Ascending aorta (tissue), 2 donors: ENCODE measurements at places on chromosomes 16 and 17.
A peak's percentile ranks its signal among the peaks of the same experiment; 100 is the strongest.

DNA sequence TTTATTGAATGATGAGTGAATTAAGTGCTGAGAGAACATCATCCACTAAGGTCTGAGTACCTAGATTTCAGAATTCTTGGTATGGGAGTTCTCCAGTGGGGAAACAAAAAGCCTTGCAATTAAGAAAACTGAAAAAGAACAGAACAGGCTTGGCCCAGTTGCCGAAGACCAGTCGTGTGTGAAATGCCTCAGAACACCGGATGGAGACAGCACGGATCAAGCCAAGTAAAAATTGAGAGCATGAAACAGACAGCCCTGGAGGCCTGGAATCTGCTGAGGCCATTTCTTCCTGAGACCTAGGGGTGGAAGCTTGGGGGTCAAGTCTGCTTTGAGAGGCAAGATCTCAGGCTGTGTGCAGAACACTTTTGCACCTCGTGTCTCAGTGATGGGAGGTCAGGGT, 43.3 kb downstream of the GRIN2A start:
- no peaks in the 10 kb centered on the region for H3K36me3 ChIP-seq
- H3K27me3 ChIP-seq: no peaks in the 10 kb centered on the region
- H3K4me1 ChIP-seq: no peaks in the 10 kb centered on the region
- H3K4me3 ChIP-seq: no peak overlapping the region
- no peak for DNase-seq

DNA sequence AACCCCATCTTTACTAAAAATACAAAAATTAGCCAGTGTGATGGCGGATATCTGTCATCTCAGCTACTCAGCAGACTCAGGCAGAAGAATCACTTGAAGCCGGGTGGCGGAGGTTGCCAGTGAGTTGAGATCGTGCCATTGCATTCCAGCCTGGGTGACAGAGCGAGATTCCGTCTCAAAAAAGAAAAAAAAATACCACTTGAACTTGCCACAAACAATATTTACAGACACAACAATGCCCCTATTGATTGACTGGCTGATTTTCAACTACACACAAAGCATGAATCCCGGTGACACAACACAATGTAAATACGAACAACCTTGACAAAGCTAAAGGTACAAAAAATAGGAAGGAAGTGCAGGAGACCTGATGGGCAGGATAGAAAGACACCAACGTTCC, 49.3 kb downstream of the NXN start:
- H3K36me3 ChIP-seq: no peaks in the 10 kb centered on the region
- H3K27me3 ChIP-seq: no peaks in the 10 kb centered on the region
- peaks cover 3% of the 10 kb centered on the region for H3K4me1 ChIP-seq
- H3K4me3 ChIP-seq: no peak overlapping the region
- no peak for DNase-seq

GRCh38 chr16:85401917-85402766, 211.0 kb upstream of the GSE1 start:
- no peaks in the 10 kb centered on the region for H3K4me1 ChIP-seq
- H3K27ac ChIP-seq: no peak overlapping the region
- no peak for DNase-seq
- H3K36me3 ChIP-seq: no peaks in the 10 kb centered on the region
- H3K27me3 ChIP-seq: no peaks in the 10 kb centered on the region
- no peak overlapping the region for H3K4me3 ChIP-seq

- DNase-seq: no peak
- no peak overlapping the region for H3K4me3 ChIP-seq
- H3K27me3 ChIP-seq: no peaks in the 10 kb centered on the region
- H3K4me1 ChIP-seq: no peaks in the 10 kb centered on the region
Observed at GRCh38 chr16:76228546-76229146, 48.6 kb upstream of the CNTNAP4 start.

DNA sequence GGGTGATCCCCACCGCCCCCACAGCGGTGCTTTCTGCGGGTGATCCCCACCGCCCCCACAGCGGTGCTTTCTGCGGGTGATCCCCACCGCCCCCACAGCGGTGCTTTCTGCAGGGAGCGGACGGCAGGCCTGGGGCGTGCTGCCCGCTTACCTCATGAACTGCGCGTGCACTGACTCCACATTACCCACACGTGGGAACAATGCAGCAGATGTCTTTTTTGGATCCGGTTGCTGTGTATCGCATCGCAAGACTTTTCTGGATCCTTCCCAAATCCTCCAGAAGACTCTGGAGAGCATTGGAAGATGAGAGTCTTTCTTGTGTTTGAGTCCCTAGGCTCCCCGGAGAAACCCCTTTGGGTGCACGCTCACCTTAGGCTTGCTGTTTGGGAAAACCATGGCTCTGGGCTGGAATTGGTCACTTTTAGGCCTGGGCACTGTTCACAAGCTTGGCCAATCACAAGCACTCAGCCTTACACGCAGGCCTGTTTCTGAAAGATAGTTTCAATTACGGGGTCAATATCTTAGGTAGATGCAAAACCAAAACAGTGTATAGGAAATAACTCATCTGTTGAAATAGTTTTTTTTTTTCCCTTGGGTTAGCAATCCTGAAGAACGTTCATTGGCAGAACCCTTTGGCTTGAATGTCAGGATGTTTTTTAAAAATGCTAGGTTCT, 201.8 kb downstream of the RPTOR start:
- H3K4me3 ChIP-seq: no peak overlapping the region
- no peaks in the 10 kb centered on the region for H3K4me1 ChIP-seq
- H3K36me3 ChIP-seq: peaks cover 4% of the 10 kb centered on the region
- no peaks in the 10 kb centered on the region for H3K27me3 ChIP-seq
- no peak for DNase-seq

GRCh38 chr16:6362321-6362720, 970.3 kb upstream of the RBFOX1 start:
- DNase-seq: no peak
- H3K27ac ChIP-seq: no peak overlapping the region
- no peaks in the 10 kb centered on the region for H3K36me3 ChIP-seq
- H3K27me3 ChIP-seq: no peaks in the 10 kb centered on the region
- no peaks in the 10 kb centered on the region for H3K4me1 ChIP-seq

GRCh38 chr17:75980188-75981018, 1.4 kb downstream of the TEN1 start:
- DNase-seq: no peak
- peak overlapping the region; percentile 76 for H3K4me3 ChIP-seq
- peaks cover 2% of the 10 kb centered on the region for H3K36me3 ChIP-seq
- no peaks in the 10 kb centered on the region for H3K27me3 ChIP-seq

GRCh38 chr16:81782236-81782635, 3.1 kb downstream of the PLCG2 start:
- DNase-seq: no peak
- H3K27me3 ChIP-seq: peaks cover 6% of the 10 kb centered on the region
- no peak overlapping the region for H3K27ac ChIP-seq
- H3K36me3 ChIP-seq: no peaks in the 10 kb centered on the region
- H3K4me1 ChIP-seq: no peaks in the 10 kb centered on the region
- no peak overlapping the region for H3K4me3 ChIP-seq

- H3K27me3 ChIP-seq: no peaks in the 10 kb centered on the region
- H3K36me3 ChIP-seq: no peaks in the 10 kb centered on the region
- DNase-seq: no peak
Observed at GRCh38 chr16:17552351-17552750, 81.6 kb upstream of the XYLT1 start.

GRCh38 chr17:17653343-17653742, 27.9 kb upstream of the RAI1 start:
- DNase-seq: no peak
- no peak overlapping the region for H3K4me3 ChIP-seq
- H3K27me3 ChIP-seq: no peaks in the 10 kb centered on the region
- H3K4me1 ChIP-seq: no peaks in the 10 kb centered on the region
- H3K36me3 ChIP-seq: no peaks in the 10 kb centered on the region

DNA sequence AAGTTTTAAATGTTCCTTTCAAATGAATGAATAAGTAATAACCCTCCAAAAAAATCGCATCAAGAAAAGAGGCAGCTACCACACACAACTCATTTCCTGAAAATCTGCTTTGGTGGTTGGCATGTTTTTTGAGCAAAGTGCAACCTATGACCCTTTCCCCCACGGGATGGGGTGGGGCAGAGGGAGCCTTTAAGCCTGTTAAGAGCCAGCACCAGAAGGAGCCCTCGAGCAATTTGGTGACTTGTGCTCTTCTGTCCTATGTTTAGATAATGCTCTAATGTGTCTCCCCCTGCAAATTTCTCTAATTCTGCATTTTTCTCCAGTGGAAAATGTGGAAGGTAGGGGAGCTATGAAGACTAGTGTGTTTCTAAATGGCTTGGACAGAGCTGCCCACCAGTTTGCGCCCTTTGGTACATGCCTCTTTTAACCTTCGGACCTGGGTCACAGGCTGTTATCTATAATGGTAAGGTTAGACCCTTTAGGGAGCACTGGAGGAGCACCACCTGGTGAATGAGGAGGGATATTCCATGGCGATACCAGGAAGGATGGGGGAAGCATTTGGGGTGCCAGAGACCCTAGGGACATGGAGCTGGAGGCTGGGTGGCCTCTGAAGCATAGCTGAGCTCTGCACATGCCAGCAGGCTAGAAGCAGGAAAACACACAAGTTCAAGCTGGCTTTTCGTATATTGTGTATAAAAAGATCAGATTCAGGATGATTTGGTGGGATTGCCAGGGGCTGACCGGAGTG, 1.6 kb downstream of the PYCARD start:
- H3K4me1 ChIP-seq: peaks cover 10% of the 10 kb centered on the region
- H3K27me3 ChIP-seq: no peaks in the 10 kb centered on the region
- peaks cover 6% of the 10 kb centered on the region for H3K36me3 ChIP-seq
- no peak overlapping the region for H3K27ac ChIP-seq
- peak overlapping the region; percentile 65 for H3K4me3 ChIP-seq

- no peak overlapping the region for H3K27ac ChIP-seq
- no peaks in the 10 kb centered on the region for H3K27me3 ChIP-seq
- no peaks in the 10 kb centered on the region for H3K4me1 ChIP-seq
- no peak overlapping the region for H3K4me3 ChIP-seq
- no peaks in the 10 kb centered on the region for H3K36me3 ChIP-seq
Observed at GRCh38 chr17:70750983-70751382, 581.7 kb downstream of the KCNJ2 start.

- H3K4me3 ChIP-seq: peak overlapping the region; percentile 7
- H3K27me3 ChIP-seq: no peaks in the 10 kb centered on the region
- no peaks in the 10 kb centered on the region for H3K4me1 ChIP-seq
- no peak for DNase-seq
Observed at GRCh38 chr16:74169687-74170376, 126.8 kb upstream of the PSMD7 start.

- DNase-seq: no peak
- H3K27ac ChIP-seq: no peak overlapping the region
- H3K27me3 ChIP-seq: no peaks in the 10 kb centered on the region
Observed at GRCh38 chr16:68599586-68599985, 45.5 kb upstream of the CDH3 start.

DNA sequence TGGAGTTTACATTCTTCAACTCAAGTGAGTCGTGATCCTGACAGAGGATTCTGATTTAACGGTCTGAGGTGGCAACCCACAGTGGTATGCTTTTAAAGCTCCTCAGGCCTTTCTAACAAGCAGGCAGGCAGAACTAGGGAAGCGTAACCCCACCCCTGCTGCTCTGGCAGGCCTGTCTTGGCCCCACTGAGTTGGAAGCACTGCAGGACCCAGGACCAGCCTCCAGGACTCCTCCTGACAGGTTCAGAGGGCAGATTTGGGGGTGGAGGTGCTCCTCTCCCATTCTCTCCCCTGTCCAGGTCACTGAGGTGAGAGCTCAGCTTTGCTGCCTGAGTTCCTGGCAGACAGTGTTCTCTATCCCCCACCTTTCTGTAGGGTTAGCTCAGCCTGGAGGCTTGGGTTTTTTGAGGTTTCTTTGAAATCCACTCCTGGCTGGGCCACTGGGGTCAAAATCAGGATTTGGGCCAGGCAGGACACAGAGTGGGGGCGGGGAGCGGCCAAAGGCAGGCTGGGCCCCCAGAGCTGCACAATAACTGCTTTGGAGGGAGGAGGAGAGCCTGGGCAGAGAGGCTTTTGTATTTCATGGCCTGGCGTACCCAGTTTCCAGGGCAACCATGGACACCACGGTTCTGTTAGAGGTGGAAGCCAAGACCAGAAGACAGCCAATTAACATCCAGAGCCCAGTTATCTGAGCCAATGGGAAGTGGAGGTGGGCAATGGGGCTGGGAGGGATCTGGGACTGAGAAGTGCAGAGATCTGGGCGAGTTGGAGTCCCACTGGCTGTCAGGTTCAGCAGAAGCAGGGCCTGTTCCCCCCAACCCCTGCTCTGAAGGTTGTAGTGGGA, 9.5 kb downstream of the MRPL27 start:
- H3K4me3 ChIP-seq: no peak overlapping the region
- DNase-seq: no peak
- peaks cover 43% of the 10 kb centered on the region for H3K36me3 ChIP-seq

- DNase-seq: no peak
- no peaks in the 10 kb centered on the region for H3K27me3 ChIP-seq
- H3K4me3 ChIP-seq: no peak overlapping the region
Observed at GRCh38 chr16:2486645-2487516, 12.0 kb downstream of the TBC1D24 start.

- H3K27ac ChIP-seq: no peak overlapping the region
- H3K36me3 ChIP-seq: peaks cover 6% of the 10 kb centered on the region
- no peaks in the 10 kb centered on the region for H3K4me1 ChIP-seq
- H3K4me3 ChIP-seq: no peak overlapping the region
Observed at GRCh38 chr17:55144518-55144917, 120.2 kb upstream of the HLF start.

DNA sequence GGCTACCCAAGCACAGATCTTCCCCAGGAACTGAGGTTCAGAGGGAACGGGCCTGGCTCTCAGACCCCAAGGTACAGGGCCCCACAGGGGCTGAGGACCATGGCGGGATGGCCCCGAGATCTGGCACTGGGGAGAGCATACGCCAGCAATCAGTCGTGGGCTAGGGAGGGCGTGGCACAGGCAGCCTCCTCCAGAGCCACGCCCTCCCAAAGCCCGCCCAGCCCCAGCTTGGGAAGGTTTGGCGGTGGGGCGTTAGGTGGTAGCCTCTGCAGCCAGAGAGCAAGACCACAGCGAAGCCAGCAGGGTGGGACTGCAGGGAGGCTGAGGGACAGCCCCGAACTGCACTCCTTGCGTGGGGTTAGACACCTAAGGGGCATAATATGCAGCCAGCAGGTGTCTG, 11.6 kb downstream of the WNT9B start:
- no peak overlapping the region for H3K27ac ChIP-seq
- no peak overlapping the region for H3K4me3 ChIP-seq
- H3K27me3 ChIP-seq: no peaks in the 10 kb centered on the region
- no peak for DNase-seq

GRCh38 chr17:5638596-5638995, 54.3 kb upstream of the NLRP1 start:
- no peaks in the 10 kb centered on the region for H3K36me3 ChIP-seq
- H3K27me3 ChIP-seq: no peaks in the 10 kb centered on the region
- peak; percentile 31 for DNase-seq

- H3K27ac ChIP-seq: peak within 1 kb of the TSS; percentile 94
- no peaks in the 10 kb centered on the region for H3K36me3 ChIP-seq
- H3K4me1 ChIP-seq: peaks cover 16% of the 10 kb centered on the region
- no peaks in the 10 kb centered on the region for H3K27me3 ChIP-seq
Observed at GRCh38 chr16:57372372-57373116, at the start of gene CX3CL1. Gene CX3CL1, plus strand, starts transcription at chr16:57372490. Its CDS starts 79 bp downstream, at chr16:57372569.

GRCh38 chr17:41511716-41512115, 6.3 kb upstream of the KRT13 start:
- H3K36me3 ChIP-seq: no peaks in the 10 kb centered on the region
- H3K27me3 ChIP-seq: no peaks in the 10 kb centered on the region
- H3K27ac ChIP-seq: no peak overlapping the region
- no peaks in the 10 kb centered on the region for H3K4me1 ChIP-seq
- no peak for DNase-seq
